ENCODE measurements at places on chromosomes 2 and 18.

- no peak for DNase-seq
Measured at GRCh38 chr18:1013951-1014350, 109.3 kb downstream of the ADCYAP1 start.

DNA sequence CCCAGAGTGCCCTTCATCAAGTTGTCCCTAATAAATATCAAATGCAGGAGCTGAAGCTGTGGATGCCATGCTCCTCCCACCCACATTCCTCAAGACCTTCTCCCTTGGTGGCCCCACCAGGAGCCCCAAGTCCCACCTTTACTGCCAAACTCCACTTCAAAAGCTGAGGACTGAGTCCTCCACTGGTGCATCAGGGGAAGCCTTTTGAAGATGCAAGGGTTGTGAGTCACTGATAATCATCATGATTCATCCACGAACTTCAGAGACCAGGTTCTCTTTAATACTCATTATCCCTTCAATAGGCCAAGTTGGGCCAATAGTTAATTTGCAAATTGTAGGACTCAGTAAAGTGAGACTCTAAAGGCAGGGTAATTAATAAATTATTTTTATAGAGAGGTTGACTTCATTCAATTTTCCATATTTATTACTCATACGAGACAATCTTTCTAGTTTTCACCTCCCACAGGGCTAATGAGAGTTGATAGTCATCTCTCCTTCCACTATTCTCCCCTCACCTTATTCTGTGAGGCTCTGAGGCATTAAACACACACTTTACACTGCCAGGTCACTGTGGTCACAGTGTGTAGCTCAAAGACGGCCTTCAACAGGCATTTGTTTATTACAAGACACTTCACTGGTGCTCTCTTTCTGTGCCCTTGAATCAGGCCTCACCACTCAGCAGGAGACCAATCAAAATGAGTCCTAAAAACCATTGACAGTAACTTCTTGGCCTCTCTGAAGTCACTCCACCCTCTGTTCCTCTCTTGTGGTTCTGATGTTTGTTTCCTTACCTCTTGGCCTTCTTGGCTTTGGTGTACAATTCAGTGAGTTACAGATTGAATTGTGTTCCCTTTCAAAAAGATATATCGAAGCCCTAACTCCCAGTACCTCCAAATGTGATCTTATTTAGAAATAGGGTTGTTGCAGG, 99.9 kb downstream of the TRIB2 start:
- no peak for DNase-seq

DNA sequence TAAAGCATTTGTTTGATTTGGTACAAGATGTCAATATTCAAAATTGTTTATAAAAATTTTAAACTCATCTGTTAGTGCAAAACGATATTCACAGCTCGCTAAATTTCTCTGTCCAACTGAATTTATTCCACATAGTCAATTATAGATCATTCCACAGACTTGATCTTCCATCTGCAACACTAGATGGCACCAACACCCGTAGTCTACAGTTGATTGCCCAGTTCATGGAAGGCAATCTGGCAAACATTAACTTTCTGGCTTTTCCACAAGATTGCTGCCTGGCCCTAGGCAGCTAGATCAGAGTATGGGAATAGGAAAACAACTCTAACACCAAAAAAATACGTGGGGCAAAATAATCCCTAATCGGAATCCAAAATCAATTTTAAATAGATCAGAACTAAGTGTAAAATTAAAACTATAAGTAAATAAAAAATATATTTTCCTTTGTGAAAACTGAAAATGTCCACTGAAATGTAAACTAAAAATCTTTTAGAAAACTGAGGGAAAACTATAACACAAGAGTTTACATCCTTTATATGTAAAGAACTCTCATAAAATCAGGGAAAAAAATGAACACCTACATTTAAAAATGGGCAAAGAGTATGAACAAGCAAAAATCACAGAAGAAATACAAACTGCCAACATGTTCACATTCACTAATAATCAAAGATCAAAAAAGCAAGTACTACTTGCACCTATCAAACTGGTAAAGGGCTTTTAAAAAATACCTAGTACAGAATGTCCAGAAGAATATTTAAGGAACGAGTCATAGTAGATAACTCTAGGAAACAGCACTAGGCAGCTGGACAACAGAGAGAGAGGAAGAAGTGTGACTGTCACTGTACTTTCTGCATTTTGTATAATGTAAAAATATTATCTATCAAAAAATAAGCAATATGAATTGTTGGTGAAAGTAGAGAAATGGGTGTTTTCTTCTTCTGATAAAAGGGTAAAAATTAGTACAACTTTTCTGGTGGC, 35.0 kb downstream of the RTN4 start:
- DNase-seq = peak; percentile 77

DNA sequence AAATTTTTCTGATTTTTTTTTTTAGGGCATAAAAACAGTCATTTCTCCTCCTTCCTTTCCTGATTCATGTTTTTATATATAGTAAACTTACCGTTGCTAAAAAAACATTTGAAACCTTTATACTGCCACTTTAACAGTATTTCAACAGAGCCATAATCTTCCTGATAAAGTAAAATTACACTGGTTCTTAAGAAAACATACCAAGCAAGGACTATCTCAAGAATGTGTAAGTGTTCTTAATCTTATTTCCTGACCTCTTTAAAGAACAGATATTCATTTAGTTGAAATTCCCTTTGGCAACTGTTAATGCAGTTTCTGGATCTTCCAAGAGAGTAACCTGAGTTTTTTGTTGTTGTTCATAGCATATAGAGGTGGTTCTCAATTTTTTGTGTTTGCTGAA, 26.6 kb upstream of the COLEC12 start:
- no peak for DNase-seq

- DNase-seq = peak; percentile 29
Measured at GRCh38 chr2:240060977-240061591, 7.8 kb upstream of the OR6B3 start.

GRCh38 chr18:31592506-31593157, 955 bp downstream of the TTR start:
- DNase-seq = no peak

DNA sequence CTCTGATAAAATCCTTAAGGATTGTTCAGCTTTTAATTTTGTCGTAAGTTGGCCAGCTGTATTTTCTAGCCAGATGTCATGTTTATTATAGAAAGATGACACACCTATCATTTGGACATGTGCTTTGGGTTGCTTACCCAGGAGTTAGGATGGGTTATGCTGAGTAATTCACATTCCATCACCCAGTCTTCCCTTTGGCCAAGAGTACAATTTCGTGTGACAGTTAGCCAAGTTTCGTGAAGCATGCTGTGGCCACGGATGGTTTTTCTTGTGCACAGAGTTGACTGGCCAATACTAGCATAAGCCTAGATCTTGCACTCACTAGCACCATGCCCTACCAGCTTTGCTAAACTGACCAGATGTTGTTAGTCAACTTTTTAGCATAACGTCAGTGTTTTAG, 5.8 kb downstream of the MAPRE3 start:
- DNase-seq = no peak

- DNase-seq = no peak
Measured at GRCh38 chr18:42649331-42650035, 466.0 kb downstream of the RIT2 start.

- DNase-seq = no peak
Measured at GRCh38 chr18:41042866-41043265, 912.2 kb upstream of the PIK3C3 start.

DNA sequence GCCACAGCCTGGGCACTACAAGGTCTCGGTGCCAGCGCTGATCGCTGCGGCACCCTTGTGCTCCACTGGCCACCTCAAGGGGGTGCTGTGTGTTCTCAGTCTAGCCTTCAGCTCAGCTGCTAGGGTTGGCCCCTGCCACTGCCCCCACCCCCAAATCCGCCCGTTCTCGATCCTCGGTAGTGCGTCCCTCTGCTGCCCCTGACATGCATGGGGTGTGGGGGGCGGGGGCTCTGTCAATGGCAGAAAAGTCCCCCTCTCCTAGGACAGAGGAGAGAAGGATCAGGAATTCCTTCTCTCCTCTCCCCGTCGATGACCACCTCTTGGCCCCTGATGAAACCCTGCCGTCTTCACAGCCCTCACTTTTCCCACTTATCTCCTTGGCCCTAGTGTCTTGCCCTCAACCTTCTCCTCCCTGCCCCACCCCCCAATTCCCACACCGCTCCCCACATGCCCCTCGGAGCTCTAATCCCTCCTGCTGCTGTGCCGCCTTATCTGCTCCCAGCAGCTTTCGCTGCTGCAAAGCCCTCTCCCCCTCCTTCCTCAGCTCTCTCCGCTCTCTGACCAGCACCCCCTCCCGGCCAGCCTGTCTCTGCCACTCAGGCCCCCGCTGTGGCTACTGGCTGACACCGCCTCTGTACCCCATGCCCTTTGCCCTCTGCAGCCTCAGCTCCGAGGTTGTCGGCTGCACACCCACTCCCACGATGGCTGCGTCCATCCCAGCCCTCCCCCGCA, 4.3 kb upstream of the ASIC4 start:
- DNase-seq = peak; percentile 81

GRCh38 chr2:219551441-219552381, 7.9 kb downstream of the TMEM198 start:
- peak; percentile 10 for DNase-seq

DNA sequence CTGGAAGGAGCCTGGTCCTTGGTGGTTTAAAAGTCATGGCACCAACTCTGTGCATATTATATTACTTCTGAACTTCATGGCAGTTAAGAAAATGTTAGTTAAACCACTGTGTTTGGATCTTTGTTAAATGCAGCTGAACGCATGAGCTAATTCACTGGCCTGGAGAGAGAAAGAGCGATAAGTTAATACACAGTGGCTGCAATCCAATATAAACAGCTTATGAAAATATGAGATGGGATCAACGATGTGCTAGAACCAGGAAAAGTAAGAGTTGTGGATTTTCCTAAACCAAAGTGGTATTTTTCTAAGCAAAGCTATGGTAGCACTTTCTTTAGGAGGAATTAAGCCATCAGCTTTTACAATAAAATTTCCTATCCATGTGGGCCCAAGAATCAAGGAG, 326.7 kb downstream of the MTX2 start:
- no peak for DNase-seq

DNA sequence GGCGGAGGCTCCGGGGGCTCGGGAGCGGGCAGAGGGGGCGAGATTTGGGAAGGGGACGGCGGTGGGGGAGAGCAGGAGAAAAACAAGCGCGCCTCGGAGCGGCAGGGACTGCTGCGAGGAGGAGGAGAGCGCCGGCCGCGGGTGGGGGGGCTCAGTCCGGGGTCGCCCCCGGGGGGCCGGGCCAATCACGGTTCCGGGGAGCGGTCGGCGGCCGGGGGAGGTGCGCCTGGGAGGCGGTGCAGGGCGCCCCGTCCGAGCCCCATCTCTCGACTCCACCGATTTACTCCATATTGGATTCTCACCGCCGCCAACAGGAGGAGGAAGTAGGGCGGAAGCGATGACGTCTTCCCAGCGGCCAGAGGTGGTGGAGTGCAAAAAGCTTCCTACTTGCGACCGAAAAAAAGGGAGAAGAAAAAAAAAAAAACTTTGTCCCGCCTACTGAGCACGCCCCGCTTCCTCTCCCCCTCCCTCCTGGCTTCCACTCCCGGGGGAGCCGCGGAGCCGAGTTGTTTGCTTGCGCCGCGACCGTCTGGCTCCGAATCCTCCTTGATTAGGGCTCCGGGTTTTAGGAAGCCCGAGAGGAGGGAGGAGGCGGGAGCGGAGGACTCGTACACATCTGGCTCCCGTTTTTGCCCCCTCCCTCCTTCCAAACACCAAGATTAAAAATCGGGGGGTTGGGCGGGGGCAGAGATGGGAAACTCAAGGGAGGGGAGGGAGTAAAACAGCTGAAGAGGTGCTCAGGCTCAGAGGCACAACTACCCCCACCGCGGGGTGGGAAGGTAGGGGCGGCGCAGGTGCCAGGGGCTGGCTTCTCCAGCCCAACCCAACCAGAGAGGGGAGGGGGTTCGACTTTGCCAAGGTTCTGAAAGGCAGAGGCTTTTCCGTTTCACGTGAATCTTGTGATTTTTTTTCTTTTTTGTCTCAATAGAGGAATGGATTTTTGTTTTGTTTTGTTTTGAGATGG, at the start of gene SPRED2:
SPRED2 (minus strand) TSS at position 373 of the 964 bp plus-strand sequence. CDS start 612 bp downstream, outside the sequence.
- peak; percentile 69 for DNase-seq

GRCh38 chr2:150127995-150128394, 359.5 kb downstream of the RND3 start:
- DNase-seq = no peak

DNA sequence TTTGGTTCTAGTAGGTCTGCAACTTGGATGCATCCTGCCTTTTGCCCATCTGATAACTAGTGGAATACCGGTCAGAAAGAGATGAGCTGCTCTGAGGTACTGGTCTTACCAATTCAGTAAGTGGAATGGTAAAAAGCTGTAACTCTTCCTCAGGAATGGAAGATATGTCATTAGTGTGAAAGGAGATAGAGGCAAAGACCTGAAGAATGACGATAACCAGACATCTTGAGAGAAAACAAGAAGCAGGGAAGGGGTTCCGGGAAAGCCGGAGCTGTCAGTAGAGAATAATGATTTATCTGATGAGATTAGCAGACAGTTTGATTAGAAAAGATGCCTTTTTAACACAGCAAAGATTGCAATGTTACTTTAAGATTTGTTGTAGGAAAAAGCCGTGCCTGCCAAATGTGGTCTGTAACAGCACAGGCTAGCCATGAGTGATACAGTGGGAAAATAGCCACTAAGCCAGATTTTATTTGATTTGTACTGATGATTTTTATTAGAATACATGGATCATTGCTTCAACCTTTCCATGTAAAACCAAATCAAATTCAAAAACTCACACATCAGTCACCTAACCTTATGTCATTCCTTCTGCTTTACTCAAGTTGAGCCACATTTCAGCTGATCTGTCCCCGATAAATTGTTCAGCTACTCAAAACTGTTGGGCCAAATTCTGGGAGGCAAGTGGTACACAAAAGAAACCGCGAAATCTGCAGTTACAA, 110.0 kb downstream of the TCF4 start:
- peak; percentile 6 for DNase-seq

DNA sequence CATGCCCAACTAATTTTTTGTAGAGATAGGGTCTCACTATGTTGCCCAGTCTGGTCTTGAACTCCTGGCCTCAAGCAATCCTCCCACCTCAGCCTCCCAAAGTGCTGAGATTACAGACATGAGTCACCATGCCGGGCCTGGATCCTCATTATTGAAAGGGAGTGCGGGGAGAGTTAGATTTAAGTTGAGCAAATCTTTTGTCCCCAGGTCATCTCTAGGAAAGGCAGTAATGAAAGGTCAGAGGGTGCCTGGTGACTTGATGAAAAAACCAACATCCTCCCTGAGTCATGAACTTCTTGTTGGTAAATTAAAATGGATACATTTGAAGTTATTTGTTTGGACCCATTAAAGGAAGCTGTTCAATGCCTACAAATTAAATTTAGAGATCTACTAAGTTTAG, 25.1 kb downstream of the STAT4 start:
- no peak for DNase-seq

DNA sequence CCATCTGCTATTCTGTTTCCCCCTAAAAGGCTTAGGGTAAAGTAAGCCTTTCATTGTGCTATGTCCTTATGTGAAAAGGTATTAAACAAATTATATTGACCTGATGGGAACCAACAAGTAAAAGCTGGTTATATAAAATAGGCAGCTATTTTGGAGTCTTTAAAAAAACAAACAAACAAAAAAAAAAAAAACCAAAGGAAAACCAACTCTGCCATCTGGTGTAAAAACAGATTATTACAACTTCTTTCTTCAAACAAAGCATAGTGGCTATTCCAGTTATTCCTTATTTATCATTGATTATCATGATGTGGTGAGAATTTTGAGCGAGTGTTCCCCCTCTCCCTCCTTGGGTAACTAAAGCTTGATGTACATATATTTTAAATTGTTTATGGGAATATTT, 122.3 kb upstream of the FHL2 start:
- DNase-seq = peak; percentile 70
